ENCODE measurements at places on chromosomes 13 and 19.
A peak's percentile ranks its signal among the peaks of the same experiment; 100 is the strongest.

- DNase-seq: no peak
Observed at GRCh38 chr19:40701758-40702157, 11.3 kb upstream of the NUMBL start.

- no peak for DNase-seq
Observed at GRCh38 chr13:70747262-70747661, 639.0 kb upstream of the KLHL1 start.

- DNase-seq: no peak
Observed at GRCh38 chr19:8491574-8491973, 10.9 kb downstream of the PRAM1 start.

DNA sequence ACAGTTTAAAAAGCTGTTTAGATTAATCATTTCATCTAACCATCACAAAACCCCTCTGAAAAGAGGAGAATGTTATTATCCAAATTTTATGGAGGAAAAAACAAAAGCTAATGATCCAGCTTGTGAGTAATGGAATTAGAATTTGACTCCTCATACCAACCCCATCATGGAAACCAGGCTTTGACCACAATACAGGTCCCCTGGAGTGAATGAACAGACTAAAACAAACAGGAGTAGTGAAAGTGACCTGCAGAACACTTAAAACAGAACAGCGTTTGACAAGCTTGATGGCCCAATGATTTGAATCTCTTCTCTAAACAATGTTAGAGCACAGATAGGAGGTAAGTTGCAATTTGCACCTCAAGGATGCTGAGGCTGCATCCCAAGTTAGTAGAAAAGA lies 230.0 kb downstream of the DCT start:
- no peak for DNase-seq

DNA sequence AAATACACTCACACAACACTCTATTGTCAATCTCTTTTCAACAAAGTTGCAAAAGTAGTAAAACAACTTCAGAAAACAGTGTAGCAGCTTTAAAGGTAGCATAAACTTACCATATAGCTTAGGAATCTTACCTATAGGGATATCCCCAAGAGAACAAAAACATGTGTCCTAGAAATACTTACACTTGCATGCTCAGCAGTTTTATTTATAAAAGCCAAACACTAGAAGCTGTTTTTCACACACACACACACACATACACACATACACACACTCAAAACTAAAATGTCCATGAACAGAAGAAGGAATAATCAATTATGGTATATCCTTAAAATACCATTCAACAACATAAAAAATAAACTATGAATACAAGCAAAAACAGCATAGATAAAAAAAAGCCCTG lies 11.7 kb downstream of the ZNF773 start:
- DNase-seq: no peak

DNA sequence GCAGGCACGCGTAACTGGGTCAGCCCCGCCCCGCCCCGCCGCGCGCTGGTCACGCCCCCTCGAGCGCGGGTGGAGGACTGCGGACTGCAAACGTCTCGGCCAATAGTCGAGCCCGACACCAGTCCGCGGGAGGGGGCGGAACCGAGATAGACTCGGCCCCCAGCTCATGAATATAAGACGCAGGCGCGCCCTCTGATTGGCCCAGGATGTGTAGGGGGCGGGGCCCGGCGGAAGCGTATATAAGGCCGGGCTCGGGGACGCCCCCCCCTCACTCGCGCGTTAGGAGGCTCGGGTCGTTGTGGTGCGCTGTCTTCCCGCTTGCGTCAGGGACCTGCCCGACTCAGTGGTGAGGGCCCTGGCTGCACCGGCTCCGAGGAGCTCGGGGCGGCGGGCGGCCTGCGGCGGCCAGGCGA lies at the start of gene CIRBP:
Gene CIRBP (plus strand): TSS at position 268 of the 413 bp plus-strand sequence. CDS start 1,602 bp downstream, outside the sequence.
- no peak for DNase-seq

DNA sequence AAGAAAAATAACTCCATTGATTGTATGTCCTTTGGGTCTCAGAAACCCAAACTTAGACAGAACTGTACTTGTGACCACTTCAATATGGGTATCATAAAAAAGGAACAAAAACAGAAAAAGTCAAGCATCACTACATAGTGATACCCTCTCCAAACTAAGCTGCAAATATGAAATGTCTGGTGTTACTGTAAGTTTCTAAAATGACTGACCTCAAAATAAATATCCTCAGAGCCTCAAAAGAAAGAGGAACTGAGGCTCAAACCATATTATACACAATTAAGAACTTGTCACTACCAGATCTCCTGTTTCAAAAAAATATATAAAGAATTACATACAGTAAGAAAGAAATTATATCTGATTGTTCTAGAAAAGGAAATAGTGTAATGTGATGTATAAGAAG lies 787.9 kb upstream of the KLHL1 start:
- no peak for DNase-seq

DNA sequence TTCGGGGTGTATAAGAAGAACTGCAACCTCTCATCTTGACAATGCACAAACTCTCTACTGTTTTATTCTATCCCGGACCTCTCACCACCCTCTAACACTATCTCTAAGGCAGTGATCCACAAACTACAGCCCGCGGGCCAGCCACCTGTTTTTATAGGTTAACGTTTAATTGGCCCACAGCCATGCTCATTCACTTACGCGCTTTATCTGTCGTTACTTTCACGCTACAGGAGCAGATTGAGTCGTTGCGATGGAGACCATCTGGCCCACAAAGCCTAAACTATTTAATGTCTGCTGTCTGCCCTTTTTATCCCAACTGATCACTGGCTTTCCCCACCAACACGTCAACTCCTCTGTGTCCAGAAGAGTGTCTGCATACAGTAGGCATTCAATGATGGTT lies 158.9 kb downstream of the CACNA1A start:
- no peak for DNase-seq

GRCh38 chr13:79549355-79550106 lies 68.6 kb downstream of the NDFIP2 start:
- DNase-seq: no peak

GRCh38 chr19:44623080-44623479 lies 9.7 kb downstream of the IGSF23 start:
- no peak for DNase-seq

- no peak for DNase-seq
Observed at GRCh38 chr19:15540435-15540834, 32.1 kb downstream of the CYP4F22 start.

DNA sequence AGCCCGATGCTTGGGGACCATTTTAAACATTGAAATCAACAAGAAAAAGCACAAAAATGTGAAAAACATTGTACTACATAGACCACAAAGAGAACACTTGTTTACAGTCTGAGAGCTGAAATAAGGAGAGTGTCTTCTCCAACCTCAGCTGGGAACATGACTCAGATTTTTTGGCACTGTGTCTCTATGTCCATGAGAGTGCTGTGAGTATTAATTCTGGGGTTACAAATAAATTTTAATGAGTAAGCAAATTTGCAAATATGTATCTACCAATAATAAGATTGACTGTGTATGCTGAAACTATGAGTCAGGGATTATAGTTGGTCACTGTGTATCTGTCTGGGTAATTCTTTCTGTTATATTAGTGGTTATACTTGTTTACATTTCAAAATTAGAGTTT lies 174.0 kb downstream of the DCT start:
- DNase-seq: peak; percentile 31

DNA sequence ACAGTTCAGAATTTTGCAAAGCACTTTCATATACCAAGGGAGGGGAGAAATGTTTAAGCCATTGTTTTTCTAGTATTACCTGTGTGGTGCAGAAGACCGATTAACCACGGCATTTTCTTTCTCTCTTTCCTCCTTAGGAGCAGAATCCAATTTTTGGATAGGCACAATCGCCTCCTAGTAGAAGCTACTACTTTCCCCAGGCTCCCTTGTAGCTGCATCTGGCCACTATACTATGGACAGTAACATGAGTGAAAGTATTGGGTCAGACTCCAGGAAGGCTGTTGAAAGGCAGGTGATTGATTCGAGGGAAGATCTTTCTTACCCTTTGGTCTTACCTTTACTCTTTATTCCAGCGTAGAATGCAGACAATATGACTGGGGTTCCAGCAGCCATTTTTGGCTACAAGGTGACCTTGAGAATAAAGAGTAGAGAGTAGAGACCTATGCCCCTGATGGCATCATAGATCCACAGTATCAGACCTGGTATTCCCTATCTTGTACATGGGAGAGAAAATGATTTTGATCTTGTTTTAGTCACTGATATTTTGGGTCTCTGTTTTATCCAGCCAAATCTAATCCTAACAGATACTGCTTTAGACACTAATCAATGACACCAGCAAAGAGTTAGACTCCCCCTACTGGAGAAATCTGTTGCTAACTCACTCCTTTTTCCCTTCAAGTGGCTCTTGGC lies 77.0 kb downstream of the LRRC63 start:
- DNase-seq: no peak

GRCh38 chr19:19540715-19541515 lies 2.9 kb downstream of the CILP2 start:
- DNase-seq: no peak

DNA sequence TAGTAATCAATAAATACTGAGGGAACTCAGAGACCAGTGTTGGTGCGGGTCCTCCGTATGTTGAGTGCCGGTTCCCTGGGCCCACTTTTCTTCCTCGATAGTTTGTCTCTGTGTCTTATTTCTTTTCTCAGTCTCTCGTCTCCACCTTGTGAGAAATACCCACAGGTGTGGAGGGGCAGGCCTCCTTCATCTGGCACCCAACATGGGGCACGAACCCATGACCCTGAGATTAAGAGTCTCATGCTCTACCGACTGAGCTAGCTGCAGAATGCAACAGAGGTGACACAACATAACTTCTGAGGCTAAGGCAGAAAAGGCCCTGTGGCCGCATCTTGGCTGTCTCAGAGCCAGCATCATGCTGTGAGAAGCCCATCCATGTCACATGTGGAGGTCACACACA lies 5.3 kb upstream of the ZNF613 start:
- DNase-seq: no peak

DNA sequence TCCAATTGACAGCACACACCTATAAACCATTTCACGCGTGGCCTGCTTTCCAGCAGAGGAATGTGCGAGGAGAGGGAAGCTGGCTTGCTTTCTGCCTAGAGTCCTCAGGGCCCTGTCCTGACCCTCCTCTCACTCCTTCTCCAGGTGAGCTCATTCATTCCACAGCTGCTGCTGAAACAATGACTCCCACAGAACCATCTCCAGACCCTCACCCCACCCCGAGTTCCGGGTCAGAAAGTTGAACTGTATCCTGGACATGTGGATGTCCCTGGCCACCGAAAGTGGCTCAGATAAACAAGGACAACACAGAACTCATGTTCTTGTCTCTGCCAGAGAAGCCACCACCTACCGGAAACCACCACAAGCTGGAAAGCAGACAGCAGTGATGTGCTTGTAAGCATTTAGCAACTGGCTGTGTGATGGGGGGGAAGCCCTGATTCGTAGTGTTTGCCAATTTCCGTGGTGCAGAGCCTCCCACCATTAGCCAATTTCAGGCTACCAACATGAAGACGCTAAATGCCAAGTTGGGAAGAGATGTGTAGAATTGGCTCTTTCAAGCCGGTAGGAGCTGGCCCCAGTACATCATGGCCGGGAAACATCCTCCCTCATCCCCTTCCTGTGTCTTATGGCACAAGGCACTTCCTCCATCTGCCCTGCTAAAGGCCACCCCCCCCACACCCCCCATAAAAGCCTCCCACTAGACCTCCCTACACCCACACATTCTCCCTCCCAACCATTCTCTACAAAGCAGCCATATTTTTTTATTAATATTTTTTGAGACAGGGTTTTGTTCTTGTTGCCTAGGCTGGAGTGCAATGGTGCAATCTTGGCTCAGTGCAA lies 5.0 kb downstream of the SYCE2 start:
- no peak for DNase-seq

DNA sequence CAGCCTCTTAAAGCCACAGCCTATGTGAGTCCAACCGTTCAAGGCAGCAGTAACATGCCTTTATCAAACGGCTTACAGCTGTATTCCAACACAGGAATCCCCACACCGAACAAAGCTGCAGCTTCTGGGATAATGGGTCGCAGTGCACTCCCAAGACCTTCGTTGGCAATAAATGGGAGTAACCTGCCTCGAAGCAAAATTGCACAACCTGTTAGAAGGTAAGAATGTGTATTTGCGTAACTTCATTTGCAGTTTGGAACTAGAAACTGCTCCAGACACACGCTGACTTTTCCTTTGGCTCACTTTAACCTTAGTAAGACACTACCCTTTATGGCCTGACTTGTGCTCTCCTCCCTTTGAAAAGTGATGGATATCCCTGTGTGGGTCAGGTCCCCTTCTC lies 63.4 kb downstream of the SLAIN1 start:
- DNase-seq: no peak

- DNase-seq: no peak
Observed at GRCh38 chr13:20142927-20143480, 17.8 kb downstream of the GJA3 start.

DNA sequence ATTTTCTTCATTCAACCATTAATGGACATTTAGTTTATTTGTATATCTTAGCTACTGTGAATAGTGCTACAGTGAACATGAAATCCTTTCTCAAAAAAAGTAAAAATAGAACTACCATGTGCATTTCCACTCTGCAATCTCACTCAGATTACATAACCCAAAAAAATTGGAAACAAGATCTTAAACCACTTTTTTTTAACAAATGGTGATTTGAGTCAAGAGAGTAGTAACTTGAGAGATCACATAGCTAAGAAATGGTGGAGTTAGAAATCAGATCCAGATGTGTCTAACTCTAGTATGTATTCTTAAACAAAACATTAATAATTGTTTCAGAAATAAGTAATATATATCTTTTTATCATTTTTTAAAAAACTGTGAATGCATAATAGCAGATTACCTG lies 318.3 kb upstream of the SGCG start:
- no peak for DNase-seq

- DNase-seq: peak; percentile 72
Observed at GRCh38 chr13:29702912-29703351, 107.4 kb upstream of the SLC7A1 start.

- no peak for DNase-seq
Observed at GRCh38 chr13:110138010-110138699, 168.8 kb downstream of the COL4A1 start.

DNA sequence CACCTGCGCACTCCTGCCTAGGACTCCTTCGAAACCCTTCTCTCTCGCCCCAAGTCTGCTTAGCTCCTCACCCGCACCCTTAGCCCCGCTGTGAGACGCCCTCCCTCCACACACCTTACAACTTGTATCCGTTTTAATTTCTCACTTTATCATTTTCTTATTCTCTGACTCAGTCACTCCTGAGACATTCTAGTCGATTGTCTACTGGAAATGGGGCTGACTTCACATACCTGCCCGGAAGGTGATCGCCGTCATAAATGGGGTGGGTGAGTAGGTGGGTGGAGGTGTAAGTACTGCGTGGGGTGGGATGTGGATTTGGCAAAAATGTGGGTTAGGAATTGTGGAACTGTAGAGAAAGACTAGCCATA lies 714 bp downstream of the NDFIP2 start:
- DNase-seq: no peak
